ENCODE measurements at places on chromosomes 1 and 21.

DNA sequence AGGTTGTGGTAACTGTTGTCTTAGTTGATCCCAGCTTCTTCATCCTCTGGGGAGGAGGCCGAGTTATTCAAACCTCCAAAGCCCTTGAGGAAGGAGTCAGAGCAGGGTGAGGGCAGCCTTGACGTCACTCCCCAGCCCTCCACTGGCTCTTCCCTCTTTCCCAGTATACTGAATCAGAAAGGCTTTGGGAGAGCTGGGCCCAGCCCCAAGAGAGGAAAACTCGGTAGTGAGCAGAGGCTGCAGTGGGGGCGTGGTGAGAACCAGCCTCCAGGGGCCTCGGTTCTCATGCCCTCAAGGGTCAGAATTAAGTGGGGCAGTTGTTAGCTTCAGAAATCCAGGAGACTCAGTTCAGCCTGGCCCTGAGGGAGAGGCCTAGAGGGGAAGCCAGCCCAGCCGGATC lies 1.8 kb upstream of the GJA4 start:
- no peak for DNase-seq

DNA sequence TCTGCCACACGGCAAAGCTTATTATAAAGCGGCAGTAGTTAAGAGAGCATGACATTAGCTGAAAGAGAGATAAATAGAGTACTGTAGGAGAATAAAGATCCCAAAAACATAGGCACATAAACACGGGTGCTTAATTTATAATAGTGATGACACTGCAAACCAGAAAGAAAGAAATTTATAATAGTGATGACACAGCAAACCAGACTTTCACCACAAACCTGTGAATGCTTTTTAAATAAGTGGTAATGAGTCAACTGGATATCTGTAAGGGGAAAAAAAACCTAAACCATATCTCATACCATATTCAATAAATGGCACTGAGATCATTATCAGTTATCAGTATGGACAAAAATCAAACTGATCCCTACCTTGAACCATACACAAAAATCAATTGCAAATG lies 25.5 kb downstream of the USP1 start:
- no peak for DNase-seq

DNA sequence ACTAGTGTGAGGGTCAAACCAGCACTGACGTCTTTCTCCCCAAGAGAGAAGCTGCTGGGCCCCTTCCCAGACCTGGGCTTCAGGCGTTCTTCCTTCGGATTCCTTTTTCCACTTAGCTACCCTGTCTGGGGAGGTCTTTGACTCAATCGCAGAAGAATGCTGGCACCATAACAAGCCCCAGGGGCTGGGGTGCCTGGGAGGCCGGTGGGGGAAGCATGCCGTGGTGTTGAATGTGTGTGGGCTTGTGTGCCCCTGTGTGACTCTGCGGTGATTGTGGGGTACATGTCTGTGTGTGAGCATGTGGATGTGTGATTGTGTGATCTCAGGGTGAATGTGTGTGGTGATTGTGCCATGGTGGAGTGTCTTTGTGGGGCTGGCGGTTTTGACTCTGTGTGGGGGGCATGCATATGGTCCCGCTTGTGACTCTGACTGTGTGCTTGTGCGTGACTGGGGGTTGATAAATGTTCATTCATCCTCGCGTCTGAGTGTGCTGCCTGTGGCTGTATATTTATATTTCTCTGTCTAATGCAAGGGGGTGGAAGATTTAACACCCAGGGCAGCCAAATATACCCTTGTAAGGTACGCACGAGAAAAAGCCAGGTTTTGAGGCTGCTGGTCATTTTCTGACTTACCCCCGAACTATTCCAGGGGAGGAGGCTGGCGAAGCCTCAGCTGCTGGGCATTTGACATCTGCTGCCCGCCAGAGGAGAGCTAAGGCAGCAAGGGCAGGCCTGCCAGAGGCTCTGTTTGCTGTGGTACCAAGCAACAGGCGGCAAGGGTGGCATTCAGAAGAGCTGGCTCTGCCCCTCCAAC lies 1.1 kb upstream of the SYNC start:
- DNase-seq: no peak

DNA sequence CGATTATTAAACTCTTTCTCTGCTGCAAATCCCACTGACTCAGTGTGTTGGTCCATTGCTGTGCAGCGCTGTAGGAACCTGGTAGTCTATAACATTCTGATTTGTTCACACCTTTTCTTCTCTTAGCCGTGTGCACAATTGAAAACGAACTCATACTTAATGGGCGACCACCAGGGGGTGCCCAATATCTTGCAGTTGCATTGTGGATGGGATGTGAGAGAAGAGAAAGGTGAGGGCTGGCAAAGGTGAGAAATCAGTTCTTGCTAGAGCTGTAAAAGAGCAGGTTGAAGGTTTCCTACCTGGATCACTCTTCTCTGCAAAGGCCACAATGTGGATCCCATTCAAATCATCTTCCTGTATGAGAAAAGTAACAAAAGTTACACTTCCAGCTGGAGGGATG lies 51.0 kb downstream of the CASQ2 start:
- peak; percentile 4 for DNase-seq

DNA sequence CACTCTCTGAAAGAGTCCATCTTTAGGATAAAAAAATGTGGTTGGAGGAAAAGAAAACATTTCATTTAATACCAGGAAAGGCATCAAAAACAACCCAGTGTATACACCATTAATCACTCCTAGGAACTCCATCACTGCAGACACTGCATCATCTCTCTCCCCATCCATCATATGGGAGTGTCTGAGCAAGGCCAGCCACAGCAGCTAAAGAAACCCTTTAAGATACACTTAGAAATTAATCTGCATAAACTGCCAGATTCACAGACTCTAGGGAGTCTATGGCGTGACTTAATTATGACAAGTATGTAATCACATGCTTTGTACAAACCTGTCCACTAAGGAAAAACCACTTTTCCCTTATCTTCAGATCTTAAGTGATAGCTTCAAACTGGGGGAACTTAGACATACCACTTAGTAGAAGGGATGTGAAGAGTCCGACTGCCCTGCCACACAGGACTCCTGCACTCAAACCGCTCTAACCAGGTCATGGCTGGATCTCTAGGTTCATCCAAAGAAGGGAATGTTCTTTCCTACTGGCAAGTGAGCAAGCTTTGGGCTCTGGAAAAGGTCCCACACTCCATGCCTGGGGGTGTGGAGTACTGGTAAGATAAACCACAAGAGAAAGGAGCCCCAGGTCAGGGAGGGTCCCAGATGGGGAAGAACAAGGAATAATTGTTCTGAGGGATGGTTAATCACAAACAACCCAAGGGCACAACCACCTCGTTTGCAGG lies 61.0 kb upstream of the C8B start:
- no peak for DNase-seq

DNA sequence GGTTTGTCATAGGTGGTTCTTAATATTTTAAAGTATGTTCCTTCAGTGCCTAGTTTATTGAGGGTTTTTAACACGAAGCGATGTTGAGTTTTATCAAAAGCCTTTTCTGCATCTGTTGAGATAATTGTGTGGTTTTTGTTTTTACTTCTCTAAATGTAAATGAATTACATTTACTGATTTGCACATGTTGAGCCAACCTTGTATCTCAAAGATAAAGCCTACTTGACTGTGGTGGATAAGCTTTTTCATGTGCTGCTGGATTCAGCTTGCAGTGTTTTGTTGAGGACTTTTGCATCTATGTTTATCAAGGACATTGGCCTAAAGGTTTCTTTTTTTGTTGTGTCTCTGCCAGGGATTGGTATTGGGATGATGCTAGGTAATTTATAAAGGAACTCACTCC lies 142.5 kb downstream of the PRDM2 start:
- no peak for DNase-seq

GRCh38 chr21:44456214-44456914 lies 1.1 kb downstream of the LRRC3 start:
- DNase-seq: no peak

- no peak for DNase-seq
Observed at GRCh38 chr1:56223968-56224367, 355.4 kb downstream of the PLPP3 start.

GRCh38 chr1:228546541-228547463 lies 59.6 kb downstream of the RNF187 start:
- DNase-seq: no peak

GRCh38 chr1:154864189-154864975 lies 5.7 kb downstream of the KCNN3 start:
- no peak for DNase-seq

- DNase-seq: no peak
Observed at GRCh38 chr1:172776071-172776470, 117.2 kb downstream of the FASLG start.

- DNase-seq: no peak
Observed at GRCh38 chr1:66282891-66283621, 250.9 kb upstream of the SGIP1 start.

- DNase-seq: no peak
Observed at GRCh38 chr1:92709738-92710137, 75.2 kb downstream of the EVI5 start.

DNA sequence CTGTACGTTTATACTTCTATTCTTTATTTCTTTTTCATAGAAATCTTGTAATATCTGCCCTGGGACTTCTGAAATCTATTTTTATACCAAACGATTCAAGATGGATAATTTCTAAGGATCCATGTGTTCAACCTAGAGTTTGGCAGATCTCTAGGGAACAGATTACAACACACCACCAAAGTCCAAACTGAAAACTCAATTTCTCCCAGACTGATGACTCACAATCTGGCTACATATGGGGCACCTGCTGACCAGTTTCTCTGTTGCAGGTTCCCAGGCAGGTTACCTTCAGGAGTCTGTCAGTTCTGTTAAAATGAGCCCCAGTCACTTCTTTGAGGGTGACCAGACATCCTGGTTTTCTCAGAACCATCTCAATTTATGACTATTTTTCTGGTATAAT lies 439.4 kb downstream of the GPATCH2 start:
- DNase-seq: no peak

DNA sequence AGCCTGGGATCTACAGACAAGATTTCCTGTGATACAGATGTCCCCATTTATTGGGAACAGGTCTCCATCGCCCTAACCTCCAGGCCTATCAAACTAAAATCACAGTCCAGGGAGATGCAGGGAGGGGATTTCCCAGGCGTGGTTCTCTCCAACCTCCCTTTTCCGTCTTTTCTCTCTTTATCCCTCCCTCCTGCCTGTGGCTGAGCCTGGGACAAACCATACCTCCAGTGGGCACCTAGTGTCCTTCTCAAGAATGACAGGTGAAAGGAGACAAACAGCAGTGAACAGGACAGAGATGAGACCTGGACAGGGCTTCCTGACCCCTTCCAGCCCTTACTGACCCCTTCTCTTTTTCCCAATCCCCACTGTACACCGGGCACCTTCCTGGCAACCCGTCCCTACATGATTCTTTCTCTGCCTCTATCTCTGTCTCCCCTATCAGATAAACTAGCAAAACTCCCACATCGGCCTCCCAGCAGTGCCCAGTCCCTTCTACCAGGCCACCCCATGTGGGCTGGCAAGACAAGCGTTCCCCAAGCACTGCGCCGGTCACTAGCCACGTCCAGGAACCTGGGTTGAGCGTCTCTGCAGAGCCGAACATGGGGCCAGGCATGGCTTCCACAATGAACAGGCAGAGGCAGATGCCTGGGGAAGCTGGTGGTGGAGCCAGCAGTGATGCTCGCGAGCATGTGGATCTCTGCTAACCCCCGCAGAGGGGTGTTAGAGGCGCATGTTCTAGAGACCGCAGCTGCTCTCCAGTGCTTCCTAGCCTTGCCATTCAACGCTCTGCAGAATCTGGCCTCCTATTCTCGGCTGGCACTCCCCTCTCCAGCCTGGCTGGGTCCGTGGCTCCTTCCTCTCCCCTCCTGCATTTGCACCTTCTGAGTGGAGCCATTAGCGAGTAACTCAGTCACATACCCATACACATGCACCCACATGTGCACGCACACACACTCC lies 54.7 kb downstream of the ELK4 start:
- DNase-seq: no peak

GRCh38 chr21:34790834-34791233 lies 122.0 kb downstream of the CLIC6 start:
- DNase-seq: no peak

DNA sequence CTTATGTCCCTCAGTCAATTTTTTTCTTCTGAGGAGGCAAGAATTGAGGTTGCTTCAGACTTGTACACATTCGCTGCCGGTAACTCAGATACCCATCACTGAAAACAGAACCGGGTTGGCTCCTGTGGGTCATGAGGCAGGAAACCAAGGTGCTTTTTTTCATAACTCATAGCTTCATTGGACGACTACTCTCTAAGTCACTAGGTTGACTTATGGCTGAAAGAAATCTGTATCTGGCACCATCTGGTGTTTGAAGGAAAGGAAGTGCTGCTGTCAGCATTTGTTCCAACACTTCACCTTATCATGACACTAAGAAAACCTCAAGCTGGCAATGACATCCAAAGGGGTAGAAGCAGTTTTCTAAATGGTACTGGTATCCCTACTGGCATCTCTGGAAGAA lies 82.3 kb downstream of the TBX19 start:
- DNase-seq: no peak

DNA sequence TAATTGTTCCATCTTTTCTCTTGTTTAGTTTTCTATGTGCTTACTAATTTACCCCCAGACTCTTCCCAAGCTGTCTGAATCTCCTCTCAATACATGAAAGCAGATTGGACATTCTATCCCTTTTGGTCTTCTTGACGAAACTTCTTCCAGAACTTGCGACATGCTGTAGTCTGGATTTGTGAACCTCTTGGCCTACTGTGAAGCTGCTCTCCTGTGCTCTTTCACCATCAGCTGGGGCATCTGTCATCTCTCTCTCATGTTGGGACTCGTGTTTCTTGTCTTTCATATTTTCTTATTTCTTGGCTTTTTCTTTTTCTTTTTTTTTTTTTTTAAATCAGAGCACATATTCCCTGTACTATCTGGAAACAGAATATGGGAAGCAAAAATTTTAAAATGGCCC lies 6.8 kb downstream of the CPT2 start:
- DNase-seq: no peak

DNA sequence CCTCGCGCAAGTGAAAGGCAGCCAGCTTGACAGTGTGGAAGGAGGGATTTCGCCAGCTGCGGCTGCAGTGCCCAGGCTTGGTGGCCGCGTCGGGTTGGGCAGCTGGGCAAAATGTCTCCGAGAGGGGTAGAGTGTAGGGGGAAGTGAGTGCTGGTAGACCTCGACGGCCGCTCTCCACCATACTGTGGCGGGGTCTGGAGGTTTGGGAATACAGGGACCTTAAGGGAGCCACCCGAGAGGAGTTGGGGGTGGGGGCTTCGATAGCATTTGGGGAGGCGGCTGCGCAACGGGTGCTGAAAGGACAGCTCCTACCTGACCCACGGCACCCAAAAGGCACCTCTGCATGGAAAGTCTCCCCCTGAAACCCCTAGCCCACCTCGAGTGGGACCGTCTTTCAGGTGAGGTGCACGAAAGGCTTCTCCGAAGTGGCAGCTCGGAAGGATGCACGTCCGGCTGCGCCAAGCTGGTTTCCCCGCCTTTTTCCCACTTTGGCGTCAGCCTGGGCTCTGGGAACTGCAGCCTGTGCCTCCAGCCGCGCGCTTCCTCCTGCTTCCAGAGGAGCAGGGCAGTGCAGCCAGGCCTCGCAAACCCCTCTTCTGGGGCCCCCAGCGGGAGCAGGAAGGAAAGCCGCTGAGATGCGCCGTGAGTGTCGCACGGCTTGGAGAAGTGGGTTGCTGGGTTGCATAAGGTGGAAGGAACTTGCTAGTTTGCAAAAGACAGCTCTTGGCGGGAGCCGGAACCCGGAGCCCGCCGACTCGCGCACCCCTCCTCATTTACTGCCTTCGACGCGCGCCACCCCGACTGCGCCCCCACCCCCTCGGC lies 531 bp upstream of the HMGN2 start:
- DNase-seq: peak; percentile 97

- DNase-seq: no peak
Observed at GRCh38 chr1:32405672-32406467, 11.6 kb upstream of the BSDC1 start.

- DNase-seq: no peak
Observed at GRCh38 chr1:229437443-229437842, 3.5 kb upstream of the ACTA1 start.

GRCh38 chr1:33753087-33753856 lies 110.6 kb upstream of the HMGB4 start:
- DNase-seq: no peak
